ENCODE measurements at places on chromosomes 12 and 14.

DNA sequence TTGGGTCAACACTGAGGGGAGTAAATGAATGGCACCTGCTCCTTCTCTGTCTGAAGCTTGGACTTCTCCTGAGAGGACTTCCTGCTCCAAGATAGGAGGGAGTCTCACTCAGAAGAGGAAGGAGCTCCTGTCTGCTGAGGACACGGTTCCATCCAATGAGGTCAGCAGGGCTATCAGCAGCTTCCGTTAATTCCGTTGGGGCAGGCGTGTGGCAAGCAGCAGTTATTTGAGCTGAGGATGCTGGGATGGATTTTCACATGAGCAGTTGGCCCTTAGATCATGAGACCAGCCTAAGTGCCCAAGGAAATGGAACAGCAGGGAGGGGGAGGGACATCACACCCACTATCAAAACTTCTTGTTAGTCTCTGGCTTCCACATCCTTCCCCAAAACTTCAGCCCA lies 159.0 kb upstream of the PZP start:
- DNase-seq = no peak

DNA sequence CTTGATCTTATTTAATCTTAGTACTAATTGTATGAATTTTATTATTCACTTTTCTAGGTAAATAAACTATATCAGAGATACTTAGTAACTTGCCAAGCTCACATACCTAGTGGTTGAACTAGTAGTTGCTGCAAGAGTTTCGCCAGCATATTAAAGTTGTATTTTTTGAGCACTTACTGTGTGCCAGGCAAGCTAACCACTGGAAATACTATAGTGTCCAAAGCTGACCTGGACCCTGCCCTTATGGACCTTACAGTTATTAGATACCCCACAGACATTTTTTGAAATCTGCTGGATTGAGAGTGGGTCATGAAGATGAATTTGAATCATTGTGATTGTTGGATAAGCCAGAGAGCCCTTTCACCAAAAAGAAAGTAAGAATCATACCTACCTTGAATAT lies 125.0 kb downstream of the RAD51B start:
- no peak for DNase-seq

DNA sequence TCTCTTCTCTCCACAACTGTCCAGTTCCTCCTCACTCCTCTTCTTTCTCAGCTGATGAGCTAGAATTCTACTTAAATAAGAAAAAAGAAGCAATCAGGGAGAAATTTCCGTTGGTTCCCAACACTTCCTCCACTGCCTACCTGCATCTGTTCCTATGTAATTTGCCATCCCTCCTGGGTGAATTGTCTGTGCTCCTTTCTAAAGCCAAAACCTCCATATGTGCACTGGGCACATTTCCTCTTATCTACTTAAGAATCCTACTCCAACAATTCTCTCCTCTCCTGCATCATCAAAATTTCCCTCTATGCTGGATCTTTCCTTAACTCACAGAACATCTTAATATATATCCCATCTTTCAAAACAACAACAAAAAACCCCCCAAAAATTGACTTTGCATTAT lies 35.2 kb downstream of the GPR65 start:
- DNase-seq = no peak

GRCh38 chr12:131167334-131167733 lies 213.6 kb downstream of the ADGRD1 start:
- no peak for DNase-seq

DNA sequence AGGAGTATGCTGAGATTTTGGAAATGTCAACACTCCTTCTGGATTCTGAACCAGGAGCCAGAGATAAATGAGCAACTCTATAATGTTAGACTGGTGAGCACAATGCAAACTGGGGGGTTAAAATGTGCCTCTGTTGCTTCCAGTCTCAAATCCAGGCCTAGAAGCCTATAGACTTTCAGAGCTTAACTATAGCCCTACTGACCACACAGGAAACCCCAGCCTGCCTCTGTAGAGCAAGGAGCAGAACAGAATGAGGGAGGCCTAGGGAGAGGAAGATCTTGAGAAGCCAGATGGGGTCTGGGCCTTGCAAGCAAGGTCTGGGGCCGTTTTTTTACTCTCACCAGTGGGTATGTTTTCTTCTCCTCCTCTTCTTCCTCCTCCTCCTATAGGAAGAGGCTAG lies 225.4 kb upstream of the KITLG start:
- DNase-seq = no peak

GRCh38 chr12:85441741-85442140 lies 161.7 kb downstream of the ALX1 start:
- DNase-seq = no peak

GRCh38 chr12:5417500-5417899 lies 14.4 kb upstream of the NTF3 start:
- no peak for DNase-seq

DNA sequence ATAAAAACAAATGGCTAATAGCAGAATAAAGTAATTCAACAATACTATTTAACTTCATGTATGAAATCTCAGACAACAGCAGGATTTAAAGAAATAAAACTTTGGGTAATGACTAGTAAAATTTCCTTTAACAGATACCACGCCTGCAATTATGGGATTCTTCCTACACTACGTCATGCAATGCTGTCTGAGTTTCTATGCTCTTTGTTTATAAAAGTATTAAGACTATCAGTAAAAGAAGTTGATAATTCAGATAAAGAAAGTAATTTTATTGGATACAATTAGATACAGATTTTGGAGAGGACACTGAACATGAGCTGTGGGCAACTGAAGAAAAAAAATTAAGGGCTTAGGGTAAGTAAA lies 308.4 kb upstream of the LRFN5 start:
- DNase-seq = no peak

- DNase-seq = no peak
Observed at GRCh38 chr12:47772094-47772660, 861 bp upstream of the SLC48A1 start.

- no peak for DNase-seq
Observed at GRCh38 chr12:52148464-52149181, 43.2 kb downstream of the KRT80 start.

GRCh38 chr12:95059984-95060383 lies 13.4 kb downstream of the NR2C1 start:
- DNase-seq = no peak

DNA sequence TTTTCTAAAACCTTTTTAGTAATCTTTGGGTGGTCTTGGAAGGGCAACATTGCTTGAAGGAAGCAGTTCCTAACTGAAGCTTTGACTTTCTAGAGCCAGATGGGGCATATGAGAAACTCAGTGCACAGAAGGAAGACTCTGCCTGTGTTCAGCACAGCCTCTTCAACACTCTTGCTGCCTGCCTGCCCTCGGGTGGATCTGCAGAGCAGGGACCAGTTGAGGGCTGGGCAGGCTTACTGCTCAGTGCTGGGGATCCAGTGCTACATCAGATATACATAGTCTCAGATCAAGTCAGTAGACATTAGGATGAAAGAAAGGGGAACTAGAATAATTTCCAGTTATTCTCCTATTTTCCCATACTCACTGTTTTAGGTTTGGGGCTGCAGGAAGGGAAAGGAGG lies 29.5 kb upstream of the TMX1 start:
- no peak for DNase-seq

DNA sequence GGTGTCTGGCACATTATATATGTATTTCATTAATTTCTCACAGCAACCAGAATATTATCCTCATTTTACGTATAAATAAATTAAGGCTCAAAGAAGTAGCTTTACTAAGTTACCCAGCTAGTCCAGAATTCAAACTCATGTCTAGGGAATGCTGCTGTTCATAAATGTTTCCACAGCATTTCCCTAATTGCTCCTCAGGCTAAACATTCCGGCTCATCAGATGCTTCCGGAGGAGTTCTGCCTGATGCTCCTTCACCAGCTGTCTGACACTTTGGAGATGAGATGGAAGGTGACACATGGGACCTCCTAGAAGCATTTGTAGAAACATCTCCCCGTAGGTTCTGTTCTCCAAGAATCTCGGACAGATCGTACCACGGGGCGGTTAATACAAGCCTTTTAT lies 12.1 kb downstream of the KRT85 start:
- DNase-seq = peak; percentile 6

- DNase-seq = no peak
Observed at GRCh38 chr14:73266317-73266716, 29.0 kb downstream of the PAPLN start.

DNA sequence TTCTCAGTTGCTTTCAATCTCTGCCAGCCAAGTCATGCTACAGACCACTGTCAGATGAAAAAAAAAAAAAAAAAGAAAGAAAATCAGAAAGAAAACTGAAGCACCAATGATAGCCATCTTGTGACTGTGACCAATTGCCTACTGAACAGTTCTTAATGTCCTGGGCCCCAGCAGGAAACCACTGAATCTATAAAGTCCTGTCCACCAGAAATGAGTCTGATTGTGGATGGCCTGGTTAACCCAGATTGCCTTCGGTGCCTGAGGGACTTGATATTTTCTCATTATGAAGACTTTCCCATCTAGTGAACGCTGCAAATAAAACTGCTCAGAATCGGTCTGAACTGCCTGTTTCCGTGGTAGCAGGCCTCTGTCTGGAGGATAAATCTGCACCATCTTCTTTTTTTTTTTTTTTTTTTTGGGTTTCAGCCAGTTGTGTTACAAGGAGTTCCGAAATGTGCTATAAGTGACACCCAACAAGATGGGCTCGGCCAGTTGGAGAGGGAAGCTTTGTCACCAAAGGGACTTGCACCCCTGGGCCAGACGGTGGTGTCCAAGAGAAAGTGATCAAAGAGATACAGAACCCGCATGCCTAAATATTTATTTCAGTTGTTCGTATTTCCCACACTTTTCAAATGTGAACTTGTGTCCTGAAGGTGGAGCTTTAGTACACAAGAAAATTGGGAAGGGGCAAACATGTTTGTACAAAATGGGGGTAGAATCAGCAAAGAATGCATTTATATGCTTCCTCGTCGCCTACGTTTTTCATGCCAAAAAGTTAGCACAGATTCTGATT lies 3.0 kb upstream of the PLXNC1 start:
- DNase-seq = no peak

DNA sequence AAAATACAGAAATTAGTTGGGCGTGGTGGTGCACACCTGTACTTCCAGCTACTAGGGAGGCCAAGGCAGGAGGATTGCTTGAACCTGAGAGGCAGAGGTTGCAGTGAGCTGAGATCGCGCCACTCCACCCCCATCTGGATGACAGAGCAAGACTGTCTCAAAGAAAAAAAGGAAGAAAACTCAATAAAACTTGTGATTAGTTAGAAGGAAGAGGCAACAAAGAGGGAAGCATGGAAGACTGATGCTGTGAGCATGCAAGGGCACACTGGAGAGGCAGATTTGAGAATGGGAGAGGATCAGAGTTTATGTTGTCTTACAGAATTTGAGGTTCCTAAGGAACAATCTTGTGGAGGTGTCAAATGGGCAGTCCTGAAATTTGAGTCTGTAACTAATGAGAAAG lies 2.8 kb upstream of the ZC2HC1C start:
- DNase-seq = no peak

- no peak for DNase-seq
Observed at GRCh38 chr12:105205322-105206048, 30.5 kb downstream of the APPL2 start.

DNA sequence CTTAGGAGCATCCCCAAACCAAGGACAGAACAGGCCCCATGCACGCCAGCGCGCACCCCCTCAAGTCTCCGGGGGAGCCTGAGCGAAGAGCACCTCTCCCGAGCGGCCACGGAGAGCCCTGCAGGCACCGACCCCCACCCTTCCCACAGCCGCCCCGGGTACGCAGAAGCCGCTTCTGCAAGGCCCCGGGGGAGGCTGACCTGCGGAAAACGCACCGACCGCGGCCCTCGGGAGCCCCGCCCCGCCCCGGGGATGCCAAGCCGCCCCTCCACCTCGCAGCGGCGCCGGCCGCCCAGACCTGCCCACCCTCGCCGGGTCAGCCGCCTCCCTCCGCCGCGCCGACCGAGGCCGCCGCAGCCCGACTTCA lies 385 bp downstream of the CAPRIN2 start:
- DNase-seq = no peak

DNA sequence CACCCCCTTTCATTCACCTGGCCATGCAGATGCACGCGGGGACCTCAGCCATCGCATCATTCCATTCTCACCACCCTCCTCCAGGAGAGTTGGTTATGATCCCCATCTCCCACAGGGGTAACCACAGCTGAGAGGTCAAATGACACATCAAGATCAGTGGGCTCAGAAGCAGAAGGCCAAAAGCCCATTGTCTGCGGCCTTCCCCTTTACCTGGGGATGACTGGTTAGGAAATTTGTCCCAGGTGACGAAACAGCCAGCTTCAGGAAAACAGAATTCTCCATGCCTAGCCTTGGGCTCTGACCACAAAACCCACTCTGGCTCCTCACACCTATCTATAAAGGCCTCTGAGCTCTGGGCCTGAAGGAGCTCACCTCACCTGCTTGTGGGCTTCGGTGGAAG lies 36.1 kb downstream of the ZFP36L1 start:
- DNase-seq = no peak

GRCh38 chr14:52589646-52590045 lies 37.0 kb downstream of the GPR137C start:
- no peak for DNase-seq

- no peak for DNase-seq
Observed at GRCh38 chr14:61388976-61389576, 67.7 kb downstream of the PRKCH start.

DNA sequence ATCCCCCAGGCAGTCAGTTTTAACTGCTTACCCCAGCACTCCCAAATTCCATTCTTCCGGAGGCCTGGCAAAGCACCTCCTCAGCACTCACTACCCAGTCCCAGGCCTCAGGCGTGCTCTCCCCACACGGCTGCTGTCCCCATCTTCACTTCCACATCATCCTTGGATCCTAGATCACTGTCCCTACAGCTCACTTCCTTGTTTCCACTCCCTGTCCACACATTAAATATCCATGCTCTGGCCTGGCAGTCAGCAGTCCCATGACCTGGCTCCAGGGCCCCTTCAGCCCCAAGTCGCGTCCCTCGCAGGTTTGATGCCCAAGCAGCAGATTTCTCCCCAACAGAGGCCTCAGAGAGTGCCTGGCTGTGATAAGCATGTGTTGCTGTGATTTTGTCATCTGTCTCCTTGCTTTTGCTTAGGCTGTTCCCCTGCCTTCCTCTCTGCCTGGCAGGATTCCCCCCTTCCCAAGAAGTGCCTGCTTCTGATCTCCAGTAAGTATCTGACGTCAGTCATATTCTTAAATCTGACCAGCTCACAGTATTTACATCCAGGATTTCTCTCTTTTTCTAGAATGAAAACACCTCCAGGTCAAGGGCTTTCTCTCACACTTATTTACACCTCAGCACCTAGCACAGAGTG lies 241.7 kb downstream of the ZFP36L1 start:
- DNase-seq = no peak

DNA sequence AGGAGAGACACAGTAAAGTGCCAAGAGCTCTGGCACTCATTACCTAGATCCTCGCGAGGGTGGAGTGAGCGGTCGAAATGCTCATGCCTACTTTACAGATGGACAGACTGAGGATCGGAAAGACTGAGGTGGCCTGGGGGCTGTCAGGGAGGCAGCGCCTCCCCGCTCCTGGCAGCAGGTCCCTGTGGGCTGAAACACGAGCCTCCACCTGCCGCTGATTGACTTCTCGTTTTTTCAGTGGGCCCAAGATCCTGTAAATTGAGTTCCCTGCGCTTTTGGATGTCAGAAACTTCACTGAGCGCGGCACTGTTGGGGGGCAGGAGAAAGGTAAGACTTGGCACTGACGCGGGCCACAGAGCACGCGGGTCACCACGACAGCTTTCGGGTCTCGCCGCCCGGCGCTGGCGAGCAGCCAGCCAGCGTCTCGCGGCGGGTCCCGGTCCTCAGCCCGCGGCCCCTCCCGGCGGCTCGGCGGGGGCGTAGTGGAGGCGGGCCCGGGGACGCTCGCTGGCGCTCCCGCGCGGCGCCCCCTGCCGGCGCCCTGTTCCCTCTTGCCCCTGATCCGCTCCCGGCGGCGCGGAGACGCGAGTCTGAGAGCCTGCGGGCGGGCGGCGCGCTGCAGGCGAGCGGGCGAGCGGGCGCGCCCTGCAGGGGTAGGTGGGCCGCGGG lies 552 bp upstream of the SCN8A start:
- peak; percentile 90 for DNase-seq
